ENCODE measurements at places on chromosomes 16 and 17. TPM values are rescaled to one million over a fixed set of nuclear protein-coding genes. Genes with fewer than 3 reads are reported as not detected.

ALOX12 gene
- not detected for total RNA-seq

KRT27 gene
- total RNA-seq: not detected

HS3ST6 gene
- total RNA-seq: not detected

MYH1 gene
- not detected for total RNA-seq

RHBDF1 gene
- total RNA-seq: 14.5 TPM

CIITA gene
- total RNA-seq: under 0.01 TPM

SPECC1 gene
- total RNA-seq: 1.0 TPM

CCL22 gene
- not detected for total RNA-seq

TEKT5 gene
- not detected for total RNA-seq

TBC1D26 gene
- total RNA-seq: not detected

PMP22 gene
- total RNA-seq: 30.8 TPM

KDM6B gene
- 3.5 TPM for total RNA-seq

TMEM238L gene
- not detected for total RNA-seq

TMC5 gene
- under 0.01 TPM for total RNA-seq

SEC14L5 gene
- total RNA-seq: under 0.01 TPM

ELMO3 gene
- total RNA-seq: 1.0 TPM

PYY gene
- total RNA-seq: not detected

HES7 gene
- total RNA-seq: not detected

HSPB9 gene
- under 0.01 TPM for total RNA-seq

ASB16 gene
- not detected for total RNA-seq

PABPN1L gene
- total RNA-seq: not detected

CLDN6 gene
- total RNA-seq: not detected

CPD gene
- 160 TPM for total RNA-seq

ADAD2 gene
- not detected for total RNA-seq

TBC1D3K gene
- total RNA-seq: not detected

TBC1D3H gene
- not detected for total RNA-seq

KLHDC4 gene
- 16.6 TPM for total RNA-seq

MAP2K3 gene
- 20.4 TPM for total RNA-seq

DUS2 gene
- total RNA-seq: 22.5 TPM

TBC1D3 gene
- not detected for total RNA-seq

CDK3 gene
- 0.13 TPM for total RNA-seq

SPN gene
- not detected for total RNA-seq

FNDC8 gene
- under 0.01 TPM for total RNA-seq

MPV17L gene
- 0.13 TPM for total RNA-seq

ADGRG1 gene
- 15.3 TPM for total RNA-seq

CCDC40 gene
- total RNA-seq: 0.90 TPM

RAB11FIP4 gene
- total RNA-seq: not detected

SLFN5 gene
- total RNA-seq: 35.9 TPM

MYH13 gene
- total RNA-seq: not detected

TSPOAP1 gene
- not detected for total RNA-seq

OSGIN1 gene
- total RNA-seq: 0.77 TPM

TMC6 gene
- 35.7 TPM for total RNA-seq

BEAN1 gene
- total RNA-seq: 0.51 TPM

CCR7 gene
- under 0.01 TPM for total RNA-seq

TPSB2 gene
- total RNA-seq: not detected

ZNF598 gene
- 9.2 TPM for total RNA-seq

CCL3 gene
- total RNA-seq: not detected

TNRC6A gene
- 21.5 TPM for total RNA-seq

NOL3 gene
- total RNA-seq: 5.8 TPM

CDH11 gene
- total RNA-seq: 1.5 TPM
